8988T (cell line): ENCODE measurements at places on chromosomes 3 and 15.

DNA sequence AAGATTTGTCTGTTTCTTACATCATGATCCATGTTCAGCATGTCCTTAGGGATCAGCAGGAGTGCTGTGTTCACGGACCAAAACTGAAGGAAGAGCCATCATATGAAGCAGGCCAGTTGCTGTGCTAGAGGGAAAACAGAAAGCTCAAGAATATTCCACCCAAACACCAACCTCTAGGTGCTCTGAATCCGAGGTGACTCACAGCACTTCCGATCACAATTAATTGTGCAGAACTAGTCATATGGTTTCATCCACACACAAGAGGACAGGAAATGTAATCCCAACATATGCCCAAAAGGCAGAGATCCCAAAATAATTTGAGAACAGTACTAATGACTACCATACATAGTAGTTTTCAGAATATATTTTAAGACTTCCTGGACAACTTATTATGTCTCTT lies 257.9 kb upstream of the KCNH8 start:
- DNase-seq: no peak

DNA sequence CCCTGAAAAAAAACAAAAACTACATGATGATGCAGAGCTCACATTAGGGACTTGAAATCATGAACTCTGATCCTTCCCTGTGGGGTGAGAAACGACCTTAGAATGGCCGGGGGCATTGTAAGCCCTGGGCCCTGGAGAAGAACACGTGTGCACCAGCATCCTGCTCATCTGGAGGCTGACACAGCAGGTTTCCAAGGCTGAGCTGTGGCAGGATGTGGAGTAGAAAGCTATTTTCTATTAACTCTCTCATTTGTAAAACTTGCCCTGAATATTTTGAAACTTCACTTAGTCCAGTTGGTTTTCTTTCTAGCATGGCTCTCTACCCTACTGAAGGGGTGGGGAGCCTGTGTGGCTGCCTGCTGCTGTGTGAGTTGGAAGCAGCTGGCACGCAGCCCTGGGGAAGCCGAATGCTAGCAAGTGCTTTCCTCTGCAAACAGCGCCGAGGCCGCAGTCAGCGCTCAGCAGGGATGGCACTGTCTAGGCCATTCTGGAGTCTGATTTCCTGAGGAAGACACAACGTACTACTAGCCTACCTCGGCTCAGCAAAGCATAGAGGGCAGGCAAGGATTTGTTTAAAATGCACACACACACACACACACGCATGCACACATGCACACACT lies 58.0 kb downstream of the GABRG3 start:
- no peak for DNase-seq

GRCh38 chr3:9441501-9442221 lies 44.2 kb downstream of the SETD5 start:
- DNase-seq: no peak

DNA sequence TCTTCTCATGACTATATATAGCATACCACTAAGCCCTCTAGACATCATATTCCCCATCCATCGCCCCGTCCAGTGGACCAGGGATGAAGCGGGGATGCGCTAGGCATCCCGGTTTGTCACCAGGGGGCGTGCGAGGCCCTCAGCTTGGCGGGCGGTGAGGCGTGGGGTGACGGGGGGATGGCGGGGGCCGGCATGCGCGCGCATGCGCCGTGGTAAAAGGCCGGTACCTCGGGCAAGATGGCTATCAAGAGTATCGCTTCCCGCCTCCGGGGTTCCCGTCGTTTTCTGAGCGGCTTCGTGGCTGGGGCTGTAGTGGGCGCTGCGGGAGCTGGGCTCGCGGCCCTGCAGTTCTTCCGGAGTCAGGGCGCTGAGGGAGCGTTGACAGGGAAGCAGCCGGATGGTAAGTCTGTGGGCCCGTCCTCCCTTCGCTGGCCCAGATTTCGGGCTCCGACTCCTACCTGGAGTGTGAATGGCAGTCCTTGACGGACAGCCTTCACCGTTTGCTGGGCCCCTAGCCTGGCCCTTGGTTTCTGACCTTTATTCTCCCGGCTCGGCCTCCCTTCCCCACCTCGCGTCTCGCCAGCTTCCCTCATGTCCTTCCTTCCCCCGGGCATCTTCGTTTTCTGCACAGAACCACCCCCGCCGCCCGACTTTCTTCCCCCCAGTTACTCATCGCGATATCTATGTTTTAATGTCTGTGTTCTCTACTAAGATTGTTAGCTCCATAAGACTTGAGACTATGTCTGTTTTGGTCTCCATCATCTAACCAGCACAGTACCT lies at the start of gene EXOG:
EXOG (plus strand) TSS at position 210 of the 780 bp plus-strand sequence; CDS start at position 238, 28 bp downstream.
- DNase-seq: peak; percentile 96

GRCh38 chr3:187296058-187296457 lies 4.5 kb upstream of the MASP1 start:
- no peak for DNase-seq
